SK-MEL-5 (cell line): ENCODE measurements at places on chromosomes 4 and X. TPM values are rescaled to one million over a fixed set of nuclear protein-coding genes. Genes with fewer than 3 reads are reported as not detected.

TLR1 gene
- total RNA-seq, result 5.5 and 6.7 TPM in 2 replicates

GRCh38 chrX:96540111-96540631, 144.5 kb upstream of the DIAPH2 start:
- DNase-seq, result no peak

- DNase-seq, result no peak
These were observed 102.1 kb upstream of the SCML1 start for GRCh38 chrX:17635231-17635630.

SSX2B gene
- total RNA-seq, result not detected in 2 replicates

GRCh38 chr4:161359491-161359890, 804.3 kb downstream of the FSTL5 start:
- DNase-seq, result no peak

CPZ gene
- total RNA-seq, result not detected in 2 replicates

- no peak for DNase-seq
These were observed 76.2 kb downstream of the CLDN34 start for GRCh38 chrX:10043386-10043785.

GRCh38 chr4:115325836-115326235, 212.4 kb upstream of the NDST4 start:
- no peak for DNase-seq

CXCL3 gene
- total RNA-seq, result 1.5 and 2.1 TPM in 2 replicates

GRCh38 chrX:17544821-17545220, 169.8 kb downstream of the NHS start:
- no peak for DNase-seq

CSN3 gene
- not detected in 2 replicates for total RNA-seq

FHL1 gene
- total RNA-seq, result 15.8 and 16.2 TPM in 2 replicates

- DNase-seq, result no peak
These were observed 140.0 kb downstream of the GASK1B start for GRCh38 chr4:158032733-158033415.

EDA gene
- total RNA-seq, result 0.98 and 1.1 TPM in 2 replicates

DNA sequence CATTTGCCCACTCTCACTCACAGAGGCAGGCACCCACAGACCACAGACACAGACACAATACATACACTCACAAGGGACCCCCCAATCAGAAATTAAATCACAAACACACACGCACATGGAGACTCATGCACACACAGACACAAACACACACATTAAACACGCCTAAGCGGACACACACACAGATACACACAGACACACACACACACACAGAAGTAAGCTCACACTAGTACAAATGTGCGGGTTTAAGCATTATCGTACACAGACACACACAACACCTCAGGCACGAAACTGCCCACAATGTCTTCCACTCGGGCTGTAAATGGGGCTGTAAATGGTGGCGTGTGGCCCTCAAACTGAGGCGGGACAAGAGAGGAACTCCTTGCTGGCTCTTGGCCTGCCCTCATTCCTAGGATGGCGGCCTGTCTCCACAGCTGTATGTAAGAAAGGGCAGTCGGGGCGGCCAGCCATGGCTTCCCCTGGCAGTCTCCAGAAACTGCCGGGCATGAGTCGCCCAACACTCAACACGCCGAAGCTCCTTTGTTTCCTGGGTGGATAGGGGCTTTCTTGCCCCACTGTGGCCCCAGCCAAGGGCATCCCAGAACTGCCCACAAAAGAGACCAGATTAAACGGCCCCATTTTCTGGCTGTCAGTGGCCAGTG, 53.9 kb downstream of the NBDY start:
- DNase-seq, result no peak

BMPR1B gene
- total RNA-seq, result 9.5 and 10.1 TPM in 2 replicates

GRCh38 chr4:144809056-144809640, 163.2 kb downstream of the HHIP start:
- DNase-seq, result no peak

DNA sequence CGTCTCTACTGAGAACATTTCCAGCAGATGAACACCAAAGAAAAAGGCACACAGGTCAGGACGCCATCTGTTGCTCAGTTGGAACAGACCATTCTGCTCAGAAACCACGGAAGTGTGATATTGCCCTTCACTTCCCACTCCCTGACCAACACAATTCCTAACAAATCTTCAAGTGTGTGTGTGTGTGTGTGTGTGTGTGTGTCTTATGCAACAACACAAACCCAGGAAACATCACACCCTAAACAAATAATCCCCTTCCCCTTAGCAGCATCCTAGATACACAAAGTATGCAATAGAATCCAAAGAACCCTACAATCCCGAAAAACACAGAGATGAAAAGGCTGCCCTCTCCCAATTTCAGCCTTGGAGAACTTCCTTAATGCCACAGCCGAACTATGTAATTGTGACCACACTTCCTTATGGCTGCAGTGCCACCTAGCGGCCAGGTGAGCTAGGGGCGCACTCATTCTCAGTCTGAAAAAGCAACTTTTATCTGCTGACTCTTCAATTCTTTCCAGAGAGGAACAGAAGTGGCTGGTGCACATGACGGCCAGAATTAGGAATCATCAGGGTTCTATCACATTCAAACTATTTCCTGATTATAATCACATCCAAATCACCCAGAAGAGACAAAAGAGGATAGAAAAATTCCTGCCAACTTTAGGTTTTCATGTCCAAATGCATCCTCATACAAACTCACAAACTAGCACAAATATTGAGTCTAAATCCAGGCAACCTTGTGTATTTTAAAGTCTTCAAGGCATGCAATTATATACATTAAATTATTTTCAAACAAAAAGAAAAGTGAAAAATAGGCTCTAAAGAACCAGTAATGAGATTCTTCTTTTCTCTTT, 164.9 kb downstream of the DHX15 start:
- DNase-seq, result peak; percentile 83

DNA sequence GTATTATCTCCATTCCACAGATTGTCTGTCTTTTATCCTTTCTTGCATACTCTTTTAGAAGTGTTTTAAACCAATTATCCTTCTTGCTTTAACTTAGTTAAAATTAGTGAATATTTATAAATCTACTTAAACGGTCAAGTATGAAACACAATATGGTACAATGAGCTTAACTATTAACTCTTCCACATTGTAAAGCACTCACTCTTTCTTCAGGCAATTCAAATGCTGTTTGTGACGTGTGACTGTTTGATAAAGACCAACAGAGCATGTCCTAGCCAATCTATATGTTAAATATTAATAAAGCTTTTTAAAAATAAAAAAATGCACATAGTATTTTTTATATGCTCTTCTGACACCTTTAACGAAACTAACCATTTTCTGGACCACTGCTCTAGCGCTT, 192.7 kb downstream of the ARAP2 start:
- DNase-seq, result no peak
